Skeletal muscle cell (primary cell): ENCODE measurements at places on chromosomes 3 and 15.

- no peak for DNase-seq
These were observed 16.3 kb upstream of the RAB7A start for GRCh38 chr3:128709506-128710210.

GRCh38 chr3:165444745-165445144 is 248.6 kb upstream of the SLITRK3 start:
- DNase-seq, result no peak

DNA sequence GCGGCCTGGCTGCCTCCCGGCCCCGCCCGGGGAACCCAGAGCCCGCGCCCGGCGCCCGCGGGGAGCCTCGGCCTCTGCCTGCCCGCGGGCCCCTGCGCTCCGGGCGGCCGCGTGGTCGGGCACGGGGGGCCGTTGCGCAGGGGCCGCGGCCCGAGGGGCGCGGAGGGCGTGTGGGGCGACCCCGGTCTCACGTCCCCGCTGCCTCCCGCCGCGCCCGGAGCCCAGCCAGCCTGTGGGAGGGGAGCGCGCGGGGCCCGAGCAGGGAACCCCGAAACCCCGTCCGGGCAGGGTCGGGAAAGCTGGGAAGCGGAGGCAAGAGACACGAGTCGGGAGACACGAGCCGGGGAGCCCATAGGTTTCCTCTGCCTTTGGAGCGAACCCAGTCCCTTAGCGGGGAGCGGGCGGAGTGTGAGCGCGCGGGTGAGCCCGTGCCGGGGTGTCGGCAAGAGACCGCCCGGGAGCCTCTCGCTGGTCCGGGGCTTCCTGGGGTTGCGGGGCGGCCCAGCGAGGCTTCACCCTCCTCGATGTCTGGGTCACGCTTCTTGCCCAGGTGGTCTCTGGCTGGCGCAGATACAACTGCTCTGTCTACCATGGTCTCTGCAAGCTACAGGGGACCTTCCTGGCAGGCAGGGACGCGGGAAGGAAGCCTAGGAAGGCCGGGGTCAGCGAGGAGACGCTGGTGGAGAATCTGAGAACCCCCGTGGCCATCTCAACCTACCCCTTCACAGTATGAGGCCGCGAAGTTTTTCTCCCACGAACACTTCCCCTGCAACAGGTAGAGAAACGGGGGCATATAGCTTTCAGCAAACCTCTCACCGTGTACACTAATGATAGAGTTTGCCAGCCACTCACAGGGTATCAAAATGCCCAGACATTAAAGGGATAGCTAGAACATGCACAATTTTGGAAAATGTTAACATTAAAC is 586 bp downstream of the LRRK1 start:
- no peak for DNase-seq

- DNase-seq, result no peak
These were observed 94.3 kb downstream of the CEMIP start for GRCh38 chr15:80873366-80873952.

DNA sequence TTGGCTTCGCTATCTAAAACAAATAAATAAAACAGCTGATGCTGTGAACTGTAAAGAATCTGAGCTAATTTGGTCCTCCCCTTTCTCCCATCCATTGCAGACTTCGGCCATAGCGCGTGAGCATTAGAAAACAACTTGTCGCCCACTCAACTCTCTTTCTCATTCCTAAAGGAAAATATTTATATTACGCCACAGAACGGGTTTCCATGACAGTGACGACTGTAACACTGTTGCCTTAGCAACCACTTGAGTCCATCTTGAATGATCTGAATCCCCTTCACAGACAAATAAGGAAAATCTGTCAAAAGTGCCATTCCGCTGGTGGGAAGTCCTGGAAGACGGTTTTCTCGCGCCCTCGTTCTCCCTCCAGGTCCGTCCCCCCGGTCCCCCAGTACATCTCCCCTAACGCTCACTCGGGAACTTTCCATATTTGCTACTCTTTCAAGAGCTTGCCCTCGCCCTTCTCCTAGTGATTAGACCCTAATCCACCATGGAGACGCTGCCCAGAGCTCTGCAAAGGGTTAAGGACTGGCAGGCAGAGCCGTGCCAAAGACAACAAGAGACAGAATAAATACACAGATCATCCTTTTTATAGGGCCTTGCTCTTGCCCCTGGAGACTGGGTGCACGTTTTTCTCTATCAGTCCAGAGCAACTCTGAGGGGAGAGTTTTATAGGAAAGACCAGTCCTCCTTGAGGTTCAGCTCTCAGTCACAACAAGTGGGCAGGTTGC is 50.5 kb downstream of the CRYGS start:
- no peak for DNase-seq

DNA sequence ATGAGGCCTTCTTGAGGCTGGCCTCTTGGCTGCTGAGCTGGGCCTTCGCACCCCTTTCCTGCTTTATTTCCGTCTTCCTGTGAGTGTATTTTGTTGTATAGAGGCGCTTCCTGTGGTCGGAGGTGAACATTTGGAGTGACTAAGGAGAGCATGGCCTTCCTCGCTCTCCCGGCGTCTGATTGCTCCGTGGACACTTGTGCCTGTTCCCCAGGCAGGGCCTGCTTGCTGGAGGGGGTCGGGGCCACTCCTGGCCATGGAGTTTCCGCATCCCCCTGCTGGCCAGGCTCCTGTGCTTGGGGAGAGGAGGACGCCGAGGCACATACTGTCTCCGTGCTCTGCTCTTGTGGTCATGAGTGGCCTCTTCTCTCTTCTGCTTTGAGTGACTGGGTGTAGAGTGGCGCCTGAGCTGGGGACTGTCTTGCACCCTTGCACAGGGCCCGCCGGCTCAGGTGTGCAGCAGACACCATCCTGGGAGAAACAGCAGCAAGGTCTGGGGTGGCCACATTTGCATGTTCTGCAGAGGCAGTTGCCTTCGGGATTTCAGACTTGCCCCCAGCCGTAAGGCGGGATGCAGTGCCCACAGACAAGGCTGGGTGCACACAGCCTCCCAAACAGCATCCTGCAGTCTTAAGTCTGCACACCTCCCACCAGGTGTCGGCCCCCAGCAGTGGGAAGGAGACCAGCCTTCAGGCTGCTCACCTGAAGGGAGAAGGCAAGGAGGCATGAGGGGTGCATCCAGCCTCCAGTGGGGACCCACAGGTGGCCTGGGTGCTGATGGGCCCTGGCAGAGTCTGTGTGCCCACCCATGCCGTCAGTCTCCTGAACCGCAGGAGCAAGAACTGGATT is 16.4 kb downstream of the KLF13 start:
- DNase-seq, result no peak

DNA sequence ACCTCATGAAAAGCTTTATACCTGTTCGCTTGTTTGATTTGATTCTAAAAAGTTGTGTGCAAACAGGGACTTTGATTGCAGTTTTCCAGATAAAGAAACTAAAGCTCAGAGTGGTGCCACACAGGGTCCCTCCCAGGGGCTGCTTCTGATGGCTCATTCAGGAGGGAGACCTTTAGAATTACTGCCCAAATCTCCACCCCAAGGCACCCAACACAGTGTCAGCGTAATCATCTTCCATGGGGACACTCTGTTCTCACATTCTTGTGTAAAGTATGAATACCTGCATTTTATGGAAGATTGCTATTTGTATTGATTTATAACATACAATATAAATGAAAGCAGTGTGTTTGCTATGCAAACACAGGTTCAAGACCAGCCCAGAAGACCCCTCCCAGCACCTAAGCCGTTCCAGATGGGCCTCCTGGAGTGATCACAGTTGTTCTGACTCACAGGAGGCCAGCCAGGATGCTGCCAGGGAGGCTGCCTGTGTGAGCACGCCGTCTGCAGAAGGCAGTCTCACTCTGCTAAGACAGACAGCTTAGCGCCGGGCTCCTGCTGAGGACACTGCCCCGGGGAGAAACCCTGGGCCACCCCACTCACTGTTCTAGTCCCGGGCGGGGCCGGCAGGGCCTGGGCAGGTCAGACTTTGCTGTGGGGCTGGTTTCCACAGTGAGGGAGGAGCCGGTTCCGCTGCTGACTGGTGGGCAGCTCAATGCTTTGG is 185.6 kb downstream of the FAM43A start:
- peak; percentile 83 for DNase-seq

- DNase-seq, result no peak
These were observed 152.4 kb upstream of the DPH6 start for GRCh38 chr15:35698331-35698730.

GRCh38 chr15:43550527-43551363 is 33.3 kb downstream of the MAP1A start:
- DNase-seq, result no peak

DNA sequence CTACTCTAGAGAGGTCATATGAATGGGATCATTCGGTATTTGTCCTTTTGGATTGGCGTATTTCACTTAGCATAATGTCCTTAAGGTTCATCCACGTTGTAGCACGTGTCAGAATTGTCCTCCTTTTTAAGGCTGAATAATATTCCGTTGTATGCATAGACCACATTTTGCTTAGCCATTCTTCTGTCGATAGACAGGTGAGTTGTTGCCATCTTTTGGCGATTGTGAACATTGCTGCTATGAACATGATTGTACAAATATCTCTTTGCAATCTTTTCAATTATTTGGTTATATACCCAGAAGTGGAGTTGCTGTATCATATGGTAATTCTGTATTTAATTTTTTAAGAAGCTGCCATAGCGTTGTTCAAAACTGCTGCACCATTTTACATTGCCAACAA is 52.4 kb upstream of the GOLGA8J start:
- DNase-seq, result no peak

DNA sequence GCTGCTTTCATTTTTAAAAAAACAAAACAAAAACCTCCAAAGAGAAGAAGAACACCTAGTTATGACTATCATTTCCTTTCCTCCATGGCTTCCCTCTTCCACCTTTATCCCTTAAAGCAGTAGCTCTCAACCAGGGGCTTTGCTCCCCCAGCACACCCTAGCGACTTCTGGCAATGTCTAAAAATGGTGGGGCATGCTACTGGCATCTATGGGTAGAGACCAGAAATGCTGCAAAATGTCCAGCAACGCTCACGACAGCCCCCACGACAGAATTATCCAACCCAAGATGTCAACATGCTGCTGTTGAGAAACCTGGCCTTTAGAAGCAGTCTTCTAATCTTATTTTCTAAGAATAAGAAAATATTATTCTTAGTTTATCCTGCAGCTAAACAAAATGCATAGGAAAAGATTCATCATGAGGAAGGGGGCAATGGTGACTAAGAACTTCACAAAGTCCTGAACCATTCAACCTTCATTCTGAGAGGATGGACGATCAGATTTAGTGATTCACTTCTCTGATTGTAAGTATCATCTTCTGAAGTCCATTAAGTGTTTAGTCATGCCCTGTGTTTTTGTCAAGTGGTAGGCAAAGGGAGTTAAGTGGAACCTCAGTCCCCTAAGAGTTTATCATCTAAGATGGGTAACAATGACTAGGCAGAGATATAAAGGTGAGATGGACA is 81.7 kb downstream of the CCNL1 start:
- DNase-seq, result no peak

- DNase-seq, result no peak
These were observed 41.9 kb downstream of the NOX5 start for GRCh38 chr15:69056365-69056764.

- no peak for DNase-seq
These were observed 23.7 kb downstream of the FAM98B start for GRCh38 chr15:38477637-38478036.

DNA sequence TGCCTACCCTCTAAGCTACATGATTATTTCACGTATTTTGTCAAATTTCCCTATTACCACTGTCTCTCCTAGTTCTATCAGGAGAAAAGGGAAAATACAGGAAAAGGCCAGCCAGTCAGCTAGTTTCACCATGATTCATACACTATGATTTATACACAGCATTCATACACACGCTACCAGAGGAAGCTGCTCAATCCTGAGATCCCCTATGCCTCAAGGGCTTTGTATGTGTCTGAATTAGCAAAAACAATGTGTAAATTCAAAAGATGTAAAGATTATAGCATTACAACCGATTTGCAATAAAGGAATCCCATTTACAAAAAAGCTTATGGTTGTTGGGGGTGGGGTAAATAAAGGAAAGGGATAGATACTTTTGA is 3.1 kb upstream of the ACKR4 start:
- peak; percentile 48 for DNase-seq

DNA sequence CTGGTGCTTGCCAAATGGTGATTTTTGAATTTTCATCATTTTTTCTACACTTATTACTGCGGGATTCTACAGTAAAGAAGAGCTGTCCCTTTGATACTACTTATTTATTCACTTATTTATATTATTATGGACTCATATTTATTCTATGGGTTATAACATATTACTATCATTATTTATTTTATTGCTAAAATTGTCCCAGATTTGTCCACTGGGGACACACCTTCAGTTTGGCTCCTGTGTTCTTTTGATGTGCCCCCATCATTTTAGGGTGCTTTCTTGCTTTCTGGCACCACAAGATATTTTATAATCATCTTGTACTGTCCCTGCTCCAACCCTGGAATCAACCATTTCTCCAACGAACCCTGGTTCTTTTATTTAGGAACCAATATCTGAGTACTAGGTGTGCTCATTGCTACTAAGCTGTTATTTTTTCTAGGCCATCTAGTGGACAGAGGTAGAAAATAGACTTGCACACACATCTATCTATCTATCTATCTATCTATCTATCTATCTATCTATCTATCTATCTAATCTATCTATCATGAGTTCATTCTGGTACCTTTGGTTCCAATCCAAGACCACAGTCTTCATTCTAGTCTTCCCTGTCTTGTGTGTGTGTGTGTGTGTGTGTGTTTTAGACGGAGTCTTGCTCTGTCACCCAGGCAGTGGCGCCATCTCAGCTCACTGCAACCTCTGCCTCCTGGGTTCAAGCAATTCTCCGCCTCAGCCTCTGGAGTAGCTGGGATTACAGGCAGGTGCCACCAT is 16.0 kb downstream of the SLC22A14 start:
- DNase-seq, result no peak

- no peak for DNase-seq
These were observed 45.3 kb upstream of the PPP4R2 start for GRCh38 chr3:72951259-72951722.

- DNase-seq, result no peak
These were observed 1.6 kb upstream of the CPN2 start for GRCh38 chr3:194352667-194353246.

DNA sequence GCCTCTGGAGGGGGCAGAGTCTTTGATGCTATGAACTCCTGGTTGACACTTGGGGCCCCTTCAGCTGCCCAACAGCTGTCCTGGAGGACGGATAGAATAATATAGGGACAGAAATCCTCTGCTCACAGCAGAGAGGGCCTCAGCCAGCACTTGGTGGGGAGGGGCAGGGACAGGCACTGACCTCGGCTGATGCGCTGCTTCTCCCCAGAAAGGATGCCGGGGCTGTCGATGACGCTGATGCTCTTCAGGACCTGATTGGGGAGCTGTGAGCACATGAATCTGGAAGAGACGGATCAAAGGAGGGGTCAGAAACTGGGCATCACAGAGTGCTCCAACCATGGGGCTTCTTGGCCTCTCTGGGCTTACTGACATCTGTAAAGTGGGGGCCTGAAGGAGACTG is 29.5 kb downstream of the EHD4 start:
- DNase-seq, result no peak
